Hematopoietic multipotent progenitor cell treated with erythropoietin and hydrocortisone succinate and interleukin-3 and kit ligand, for 4 days (in vitro differentiated cells): ENCODE measurements at places on chromosomes 1 and 21.
A peak's percentile ranks its signal among the peaks of the same experiment; 100 is the strongest.

DNA sequence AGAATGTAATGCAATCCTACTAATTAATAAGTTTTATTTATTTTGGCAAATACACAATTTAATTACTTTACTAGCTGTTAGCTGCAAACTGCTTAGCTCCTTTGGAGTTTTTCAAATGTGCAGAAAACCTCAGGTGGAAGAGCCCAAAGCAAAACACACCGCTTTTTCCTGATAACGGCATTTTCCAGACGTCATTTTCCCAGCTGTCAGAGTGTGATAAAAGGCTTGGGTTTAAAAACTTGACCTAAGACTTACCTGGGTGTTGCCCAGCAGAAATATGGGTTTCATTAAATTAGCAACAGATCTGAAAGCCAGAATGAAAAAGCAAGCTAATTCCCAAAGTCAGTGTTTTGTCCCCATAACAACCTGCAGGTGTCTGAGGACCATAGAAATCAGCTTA is 204.0 kb upstream of the HMCN1 start:
- no peak for DNase-seq

DNA sequence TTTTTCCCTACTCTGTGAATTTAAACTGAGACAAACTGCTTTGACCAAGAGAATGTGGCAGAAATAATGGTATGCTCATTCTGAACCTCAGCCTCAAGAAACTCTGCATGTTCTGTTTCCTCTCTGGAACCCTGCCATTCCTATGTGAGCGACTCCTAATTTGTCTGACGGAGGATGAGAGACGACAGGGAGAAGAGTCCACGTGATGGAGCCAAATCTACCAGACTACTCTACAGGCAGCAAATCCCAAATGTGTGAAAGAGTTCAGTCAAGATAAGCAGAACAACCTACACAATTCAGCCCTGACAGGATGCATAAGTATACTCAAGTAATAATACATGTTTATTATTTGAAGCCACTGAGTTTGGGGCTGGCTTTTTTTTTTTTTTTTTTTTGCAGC is 153.5 kb downstream of the DPYD start:
- no peak for DNase-seq

GRCh38 chr1:30405081-30405480 is 318.3 kb downstream of the MATN1 start:
- DNase-seq: no peak

GRCh38 chr1:114729782-114730181 is 13.2 kb upstream of the NRAS start:
- DNase-seq: no peak

DNA sequence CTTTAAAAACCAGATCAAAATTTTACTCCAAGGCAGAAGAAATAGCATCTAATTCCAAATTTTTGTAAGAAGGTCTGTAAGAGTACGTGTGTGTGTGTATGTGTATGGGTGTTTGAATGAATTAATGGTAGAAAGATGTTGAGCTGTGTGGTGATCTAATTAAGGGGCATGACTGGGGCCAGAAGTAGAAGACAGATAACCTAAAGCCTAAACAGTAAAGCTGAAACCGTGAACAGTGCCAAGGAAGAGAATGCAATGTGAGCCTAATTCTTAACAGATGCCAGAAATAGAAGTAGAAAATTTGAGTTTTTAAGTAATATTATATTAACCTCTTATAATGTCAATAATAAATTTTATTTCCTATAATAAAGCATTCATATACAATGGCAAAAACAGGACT is 38.2 kb downstream of the BRINP3 start:
- DNase-seq: no peak

GRCh38 chr1:226664413-226665101 is 74.5 kb downstream of the ITPKB start:
- DNase-seq: no peak

GRCh38 chr1:207698822-207699483 is 52.9 kb upstream of the CD46 start:
- DNase-seq: peak; percentile 80

DNA sequence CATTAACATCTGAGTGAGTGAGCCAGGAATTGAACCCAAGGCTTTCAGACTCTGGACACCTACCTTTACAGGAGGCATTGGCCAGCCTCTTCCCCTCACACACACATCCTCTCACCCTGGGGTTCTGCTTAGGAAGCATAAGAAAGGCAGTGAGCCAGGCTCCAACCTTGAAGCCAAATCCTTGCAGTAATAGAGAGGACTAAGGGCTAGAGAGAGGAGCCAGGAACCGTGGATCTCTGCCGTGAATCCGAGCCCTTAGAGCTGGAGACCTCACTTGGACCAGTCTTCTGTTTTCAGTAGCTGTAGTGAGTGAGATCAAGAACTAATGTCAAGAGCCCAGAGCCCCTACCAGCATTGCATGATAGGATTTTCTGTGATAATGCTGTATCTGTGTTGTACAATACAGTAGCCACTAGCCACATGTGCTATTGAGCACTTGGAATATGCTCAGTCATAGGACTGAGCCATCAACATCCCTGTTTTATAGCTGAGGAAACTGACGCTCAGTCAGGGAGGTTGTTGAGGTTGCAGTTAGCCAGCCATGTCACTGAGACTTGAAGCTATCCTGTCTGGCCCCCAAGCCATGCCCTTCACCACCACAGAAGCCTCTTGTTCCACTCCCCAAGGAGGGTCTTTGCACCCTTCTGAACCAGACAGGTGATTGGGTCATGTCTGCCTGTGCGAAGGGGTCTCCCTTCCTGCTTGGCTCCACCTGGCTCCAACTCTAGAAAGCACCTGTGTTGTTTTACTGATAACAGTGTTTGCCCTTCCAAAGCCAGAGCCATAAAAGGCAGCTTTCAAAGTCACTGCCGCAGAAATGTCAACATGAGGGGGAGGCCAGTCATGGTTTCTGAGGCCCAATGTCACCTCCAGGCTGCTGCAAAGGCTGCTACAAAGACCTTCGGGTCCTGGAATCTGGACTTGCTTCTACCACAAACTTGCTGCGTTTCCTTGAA is 101.1 kb upstream of the JUN start:
- DNase-seq: no peak

DNA sequence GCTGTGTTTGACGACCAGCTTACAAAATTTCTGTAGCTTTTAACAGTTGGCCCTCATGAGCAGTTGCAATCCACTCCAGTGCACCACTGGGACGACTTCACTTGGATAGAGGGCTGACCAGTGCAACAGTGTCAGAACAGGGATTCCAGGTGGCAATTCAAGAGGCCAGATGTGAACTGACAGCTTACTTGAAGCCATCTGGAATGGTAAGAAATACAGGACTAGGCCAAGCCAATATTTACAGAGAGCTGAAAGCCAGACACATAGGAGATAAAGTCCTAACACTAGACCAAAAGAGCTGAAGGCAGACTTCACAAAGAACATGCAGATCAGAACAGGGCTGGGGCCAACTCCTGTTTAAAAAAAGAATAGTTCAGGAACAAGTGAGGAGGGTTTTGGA is 93.5 kb upstream of the NFIA start:
- DNase-seq: no peak

DNA sequence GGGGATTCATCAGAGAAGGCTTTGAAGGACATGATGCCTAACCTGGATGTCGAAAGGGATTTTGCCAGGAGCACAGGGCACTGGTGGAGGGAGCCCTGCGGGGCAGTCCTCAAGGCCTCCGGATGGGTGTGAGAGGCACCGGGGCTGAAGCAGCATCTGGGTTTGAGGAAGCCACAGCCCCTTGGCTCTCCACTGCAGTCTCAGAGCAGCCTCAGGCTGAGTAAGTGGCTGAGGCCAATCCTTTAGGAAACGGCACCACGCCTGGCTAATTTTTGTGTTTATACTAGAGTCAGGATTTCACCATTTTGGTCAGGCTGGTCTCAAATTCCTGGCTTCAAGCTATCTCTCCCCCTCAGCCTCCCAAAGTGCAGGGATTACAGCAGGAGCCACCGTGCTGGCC is 12.0 kb downstream of the ERVH48-1 start:
- no peak for DNase-seq

- no peak for DNase-seq
Measured at GRCh38 chr1:28160782-28161266, 15.7 kb downstream of the PTAFR start.

GRCh38 chr1:228283476-228284147 is 75.8 kb downstream of the OBSCN start:
- no peak for DNase-seq

GRCh38 chr1:93559045-93559444 is 111.1 kb downstream of the FNBP1L start:
- DNase-seq: peak; percentile 35

GRCh38 chr1:224745924-224746323 is 129.8 kb downstream of the CNIH3 start:
- DNase-seq: no peak

DNA sequence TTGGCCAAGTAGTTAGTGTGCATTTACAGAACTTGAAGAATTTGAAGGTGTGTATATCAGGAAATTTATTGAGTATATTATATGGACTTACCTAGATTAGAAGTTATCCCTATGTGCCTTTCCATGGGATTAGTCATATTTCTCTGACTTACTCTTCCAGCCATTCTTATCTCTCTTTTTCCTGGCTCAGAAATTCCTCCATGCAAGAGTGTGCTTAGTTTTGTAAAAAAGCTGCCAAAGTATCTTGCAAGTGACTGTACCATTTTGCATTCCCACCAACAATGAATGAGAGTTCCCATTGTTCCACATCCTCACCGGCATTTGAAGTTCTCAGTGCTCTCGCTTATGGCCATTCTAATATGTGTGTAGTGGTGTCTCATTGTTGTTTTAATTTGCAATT is 82.2 kb upstream of the GUCA2B start:
- DNase-seq: no peak

GRCh38 chr1:34763142-34763781 is 3.7 kb downstream of the GJB4 start:
- DNase-seq: no peak

DNA sequence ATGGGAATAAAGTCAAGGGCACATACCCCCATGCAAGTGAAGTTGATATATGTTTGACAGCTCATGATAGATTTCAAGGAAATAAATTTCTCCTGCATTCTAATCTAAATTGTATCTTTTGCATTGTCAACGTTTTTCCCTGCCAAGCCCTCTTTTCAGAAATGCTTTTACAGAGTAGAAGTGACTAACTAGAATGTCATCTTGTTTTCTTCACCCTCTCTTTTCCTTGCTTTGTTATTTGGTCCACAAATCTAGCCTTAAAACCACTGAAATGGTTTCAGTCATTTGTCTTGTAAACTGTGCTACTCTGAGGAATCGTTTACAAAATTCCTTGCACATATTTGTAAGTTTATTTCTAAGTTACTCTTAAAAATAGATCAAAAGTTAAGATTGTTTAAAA is 600.8 kb upstream of the CXADR start:
- DNase-seq: no peak

DNA sequence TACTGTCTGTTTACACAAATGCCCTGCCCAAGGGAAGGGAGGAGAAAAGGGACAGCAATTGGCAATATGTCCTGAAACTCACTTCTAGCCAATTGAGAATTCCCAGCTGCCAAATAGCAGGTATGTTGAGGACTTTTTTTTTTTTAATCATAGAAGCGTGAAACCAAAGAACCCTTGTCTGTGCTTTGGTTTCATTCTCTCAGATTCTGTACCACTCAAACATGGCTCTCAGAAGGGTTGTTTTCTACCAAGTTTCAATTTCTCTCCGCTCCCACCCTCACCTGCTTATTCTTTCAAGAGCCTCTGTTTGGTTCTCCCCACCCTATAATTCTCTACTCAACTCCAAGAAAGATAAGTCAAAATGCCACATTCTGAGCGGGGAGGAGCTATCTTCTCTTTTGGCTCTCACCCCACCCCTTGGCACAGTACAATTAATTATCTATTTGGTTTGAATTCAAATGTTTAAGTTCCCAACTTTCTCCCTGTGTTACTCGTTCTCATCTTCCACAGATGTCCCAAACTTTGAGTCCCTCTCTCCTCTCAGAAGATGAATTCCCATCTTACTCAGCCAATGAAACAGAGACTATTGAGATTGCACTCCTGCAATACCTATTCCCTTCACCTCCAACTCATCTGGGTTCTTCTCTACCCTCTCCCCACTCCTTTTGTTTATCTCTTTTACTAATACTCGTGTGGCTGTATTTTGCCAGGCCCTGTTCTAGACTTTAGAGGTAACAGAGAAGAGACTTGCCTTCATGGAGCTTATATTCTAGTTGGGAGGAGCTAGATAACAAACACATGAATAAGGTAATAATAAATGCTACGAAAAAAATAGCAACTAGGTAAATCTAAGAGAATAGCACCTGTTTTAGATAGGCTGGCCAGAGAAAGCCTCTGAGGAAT is 3.9 kb upstream of the TP53BP2 start:
- peak; percentile 38 for DNase-seq

- no peak for DNase-seq
Measured at GRCh38 chr1:25743164-25744139, 56.5 kb upstream of the SELENON start.

- DNase-seq: no peak
Measured at GRCh38 chr1:73756817-73757216, 441.2 kb downstream of the LRRIQ3 start.

DNA sequence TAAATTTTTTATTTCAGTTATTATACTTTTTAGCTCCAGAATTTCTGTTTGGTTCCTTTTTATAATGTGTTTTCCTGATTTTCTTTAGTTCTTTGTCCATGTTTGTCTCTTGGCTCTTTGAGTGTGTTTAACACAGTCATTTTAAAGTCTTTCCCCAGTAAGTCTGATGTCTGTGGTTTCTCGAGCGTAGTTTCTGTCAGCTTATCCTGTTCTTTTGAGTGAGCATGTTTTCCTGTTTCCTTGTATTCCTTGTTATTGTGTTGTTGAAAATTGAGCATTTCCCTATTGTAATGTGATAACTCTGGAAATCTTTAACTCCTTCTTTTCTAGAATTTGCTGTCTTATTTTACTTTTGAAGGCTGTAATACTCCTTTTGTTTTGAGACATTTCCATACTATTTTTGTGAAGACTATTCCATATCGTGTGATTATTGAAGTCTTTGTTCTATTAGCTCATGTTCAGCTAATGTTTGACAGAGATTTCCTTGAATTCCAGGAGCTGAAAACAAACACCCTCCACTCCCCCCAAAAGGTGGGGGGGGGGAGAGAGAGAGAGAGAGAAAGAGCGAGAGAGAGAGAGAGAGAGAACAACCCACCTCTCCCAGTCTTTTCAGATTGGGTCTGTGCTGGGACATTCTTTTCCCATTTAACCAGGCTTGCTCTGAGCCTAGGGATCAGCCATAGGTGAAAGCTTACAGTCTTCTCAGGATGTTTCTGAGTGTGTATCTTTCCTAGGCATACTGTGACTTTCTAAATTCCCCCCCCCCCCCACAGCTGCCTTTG is 38.3 kb downstream of the SDCCAG8 start:
- no peak for DNase-seq

DNA sequence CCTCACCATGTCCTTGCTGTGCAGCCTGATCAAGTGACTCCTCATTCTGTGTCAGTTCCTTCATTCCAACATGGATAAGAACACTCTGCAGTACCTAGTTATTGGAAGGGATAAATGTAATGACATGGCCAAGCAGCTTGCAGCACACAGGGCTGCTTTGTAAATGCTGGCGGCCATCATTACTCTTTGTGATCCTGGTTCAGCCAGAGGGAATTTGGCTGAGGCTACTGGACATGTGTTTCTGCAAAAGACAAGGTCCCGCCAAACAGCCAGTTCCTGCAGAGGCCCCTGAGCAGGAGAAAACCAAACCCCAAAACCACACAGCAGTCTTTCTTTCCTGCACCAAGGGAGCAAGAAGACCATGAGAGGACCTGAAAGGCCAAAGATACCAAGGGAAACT is 495.8 kb downstream of the AJAP1 start:
- DNase-seq: no peak
